Subcutaneous preadipocyte (primary cell): ENCODE measurements at places on chromosomes 11 and 22. TPM values are rescaled to one million over a fixed set of nuclear protein-coding genes. Genes with fewer than 3 reads are reported as not detected.

Gene RAB3IL1
- total RNA-seq = 13.5 and 16.5 TPM in 2 replicates

Gene C11orf52
- total RNA-seq = 0.37 TPM in 1 of 2 replicates, not detected in the other

Gene OMP
- total RNA-seq = 0.37 and 0.98 TPM in 2 replicates

Gene TNNI2
- not detected in 2 replicates for total RNA-seq

Gene FUT4
- 4.0 and 6.5 TPM in 2 replicates for total RNA-seq

Gene ROM1
- total RNA-seq = 3.1 and 4.4 TPM in 2 replicates

Gene KCNK4
- not detected in 2 replicates for total RNA-seq

Gene LSP1
- 94.2 and 131 TPM in 2 replicates for total RNA-seq

Gene RFPL2
- total RNA-seq = not detected in 2 replicates

Gene HPX
- total RNA-seq = 0.37 and 0.98 TPM in 2 replicates

Gene TTLL12
- 60.3 and 80.7 TPM in 2 replicates for total RNA-seq

Gene SLC17A6
- total RNA-seq = not detected in 2 replicates

Gene LRRC55
- not detected in 2 replicates for total RNA-seq

Gene OVOL1
- total RNA-seq = not detected in 2 replicates

Gene OR52E2
- not detected in 2 replicates for total RNA-seq

Gene GRM5
- under 0.01 TPM in 2 replicates for total RNA-seq
